Activated T-helper 1 cell treated with anti-CD3 and anti-CD28 coated beads, Interleukin-2, amount 50 U/mL, for 16 hours (primary cell): ENCODE measurements at places on chromosomes 13 and 19.

DNA sequence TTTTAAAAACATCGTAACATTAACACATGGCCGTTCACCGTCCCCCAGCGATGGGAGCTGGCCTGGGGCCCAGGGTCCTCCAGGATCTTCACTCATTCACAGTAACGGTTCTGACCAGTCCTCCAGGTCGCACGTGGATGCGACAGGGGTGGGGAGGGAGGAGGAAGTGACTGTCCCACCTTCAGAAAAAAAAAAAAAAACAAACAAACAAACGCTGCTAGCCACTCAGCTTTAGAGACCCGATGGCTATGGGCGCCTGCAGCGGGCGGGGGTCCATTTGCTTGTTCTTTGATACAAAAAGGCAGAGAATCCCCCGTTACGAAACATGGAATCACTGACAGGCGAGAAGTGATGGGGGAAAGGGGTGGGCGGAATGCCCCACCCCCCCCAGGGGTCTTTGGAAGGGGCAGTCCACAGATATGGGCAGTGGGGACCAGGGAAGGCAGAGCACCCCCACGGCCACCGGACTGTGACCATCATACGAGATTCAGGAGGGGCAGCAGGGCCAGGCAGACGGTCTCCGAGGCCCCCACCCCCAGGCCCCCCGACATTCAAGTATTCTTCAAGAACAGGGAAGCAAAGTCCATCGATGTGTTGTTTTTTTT, 13.3 kb downstream of the MKNK2 start:
- no peak for DNase-seq

DNA sequence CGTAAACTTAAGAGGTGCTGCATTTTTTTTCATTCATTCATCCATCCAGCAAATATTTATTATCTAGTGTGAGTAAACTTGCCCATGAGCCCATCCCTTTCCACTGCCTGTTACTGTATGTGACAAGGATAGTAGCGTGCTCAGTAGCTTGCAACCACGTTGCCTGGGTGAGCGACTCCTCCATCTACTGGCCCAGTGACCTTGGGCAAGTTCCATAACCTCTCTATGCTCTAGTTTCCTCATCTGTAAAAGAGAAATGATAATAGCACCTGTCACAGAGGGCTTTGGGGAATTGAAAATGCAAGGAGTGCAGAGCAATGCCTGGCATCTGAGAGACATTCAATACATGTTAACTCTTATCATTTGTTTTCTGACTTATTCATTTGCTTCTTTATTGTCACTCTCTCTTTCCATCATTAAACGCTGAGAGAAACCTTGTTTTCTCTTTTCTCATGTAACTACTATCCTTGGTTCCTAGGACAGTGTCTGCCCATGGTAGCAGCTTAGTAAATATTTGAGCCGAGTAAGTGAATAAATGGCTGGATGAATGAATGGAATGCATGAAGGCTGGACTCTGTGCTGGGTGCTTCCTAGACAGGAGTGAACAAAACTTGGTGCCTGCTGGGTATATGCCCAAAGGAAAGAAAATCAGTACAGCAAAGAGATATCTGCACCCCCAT, 19.9 kb downstream of the LRCH1 start:
- no peak for DNase-seq

GRCh38 chr13:80251403-80251802, 89.5 kb downstream of the SPRY2 start:
- DNase-seq, result no peak

GRCh38 chr19:47210689-47211316, 20.2 kb downstream of the BBC3 start:
- DNase-seq, result peak; percentile 58

GRCh38 chr13:81194362-81194761, 853.4 kb upstream of the SPRY2 start:
- DNase-seq, result no peak

DNA sequence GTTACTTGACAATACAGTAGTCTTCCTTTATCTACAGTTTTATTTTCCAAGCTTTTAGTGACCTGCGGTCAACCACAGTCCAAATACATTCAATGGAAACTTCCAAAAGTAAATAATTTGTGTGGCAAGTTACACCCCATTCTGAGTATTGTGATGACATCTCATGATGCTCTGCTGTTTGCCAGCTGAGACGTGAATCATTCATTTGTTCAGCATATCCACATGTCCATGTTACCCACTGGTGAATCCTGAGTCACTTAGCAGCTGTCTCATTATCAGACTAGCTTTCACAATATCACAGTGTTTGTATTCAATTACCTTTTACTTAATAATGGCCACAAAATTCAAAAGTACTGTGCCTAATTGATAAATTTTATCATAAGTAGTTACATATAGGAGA, 179.8 kb downstream of the PRR20E start:
- DNase-seq, result no peak

DNA sequence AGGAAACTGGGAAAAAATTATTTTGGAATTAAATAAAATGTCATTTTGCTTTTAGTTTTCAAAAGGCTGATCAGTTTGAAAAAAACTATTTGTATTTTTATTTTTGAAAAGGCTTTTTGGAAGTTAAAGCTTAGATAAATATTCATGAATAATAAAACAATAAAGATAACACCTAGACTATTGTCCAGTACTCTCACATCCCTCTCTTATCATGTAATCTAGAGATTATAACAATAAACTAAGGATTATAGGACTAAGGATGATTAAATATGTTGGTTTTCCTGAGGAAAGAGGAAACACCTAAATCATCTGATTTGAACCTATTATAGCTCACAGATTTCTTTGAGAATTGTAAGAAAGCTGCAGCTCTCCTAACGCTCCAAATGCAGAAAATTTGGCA, 81.4 kb upstream of the AKAP11 start:
- no peak for DNase-seq

DNA sequence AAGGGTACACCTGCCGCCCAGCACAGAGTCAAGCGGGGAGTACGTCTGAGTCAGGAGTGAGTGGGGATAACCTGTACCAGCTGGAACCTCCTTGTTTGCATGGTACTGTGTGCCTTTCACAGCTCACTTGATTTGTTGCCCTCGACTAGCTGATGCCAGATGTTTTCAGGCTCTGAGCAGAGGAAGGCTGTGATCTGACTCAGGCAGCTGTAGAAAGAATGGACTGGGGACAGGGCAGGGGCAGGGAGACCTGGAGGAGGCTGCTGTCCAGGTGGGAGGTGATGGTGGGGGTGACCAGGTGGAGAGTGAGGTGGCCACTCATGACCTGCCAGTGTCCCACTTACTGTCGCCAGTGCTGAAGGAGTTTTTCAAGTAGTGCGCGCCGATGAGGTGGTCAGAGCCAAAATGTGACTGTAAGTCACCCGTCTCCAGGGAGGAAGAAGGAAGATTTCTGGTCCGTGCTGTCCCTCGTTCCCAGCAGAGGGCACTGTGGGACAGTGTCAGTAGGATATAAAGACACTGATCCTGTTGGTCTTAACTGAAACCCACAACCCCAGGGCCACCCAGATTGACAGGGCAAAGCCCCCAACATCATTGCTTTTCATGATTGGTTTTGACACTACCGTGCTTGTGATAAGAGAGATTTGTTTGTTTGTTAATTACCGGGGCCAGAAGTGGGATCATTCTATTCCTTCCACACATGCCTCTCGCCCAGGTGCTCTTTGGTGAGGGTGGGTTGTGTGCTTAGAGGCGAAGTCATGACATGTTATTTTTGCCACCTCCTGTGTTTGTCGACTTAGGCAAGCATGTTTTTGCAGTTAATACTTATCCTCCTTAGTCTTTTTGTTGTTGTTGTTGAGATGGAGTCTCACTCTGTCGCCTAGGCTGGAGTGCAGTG, 128.4 kb downstream of the DPF1 start:
- DNase-seq, result peak; percentile 23

- DNase-seq, result no peak
Observed at GRCh38 chr19:4548238-4548584, 8.4 kb upstream of the LRG1 start.

DNA sequence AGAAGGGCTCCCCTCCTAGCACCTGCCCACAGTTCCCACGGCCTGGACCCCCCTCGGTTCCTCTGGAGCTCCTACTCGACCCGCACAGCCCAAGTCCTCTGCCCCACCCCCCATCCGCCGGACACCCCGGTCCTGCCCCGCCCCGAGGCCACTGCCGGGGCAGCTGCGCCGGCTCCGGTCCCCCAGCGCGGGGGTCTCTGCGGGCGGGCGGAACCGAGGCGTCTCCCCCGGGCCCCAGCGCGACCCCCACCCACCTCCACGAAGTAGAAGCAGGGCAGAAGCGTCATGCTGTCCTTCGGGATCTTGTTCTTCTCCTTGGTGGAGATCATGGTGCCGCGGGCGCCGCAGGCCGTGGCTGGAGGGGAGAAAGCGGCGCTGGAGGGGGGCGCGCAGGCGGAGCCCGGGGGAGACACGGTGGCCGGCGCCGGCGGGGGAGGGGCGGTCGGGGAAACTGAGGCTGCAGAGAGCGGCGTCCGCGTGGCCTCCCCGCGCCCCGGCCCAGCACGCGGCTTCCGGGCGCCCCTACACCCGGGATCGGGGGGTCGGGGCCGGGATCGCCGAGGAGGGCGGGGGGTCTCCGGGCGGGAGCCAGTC, 427 bp downstream of the PLPPR3 start:
- DNase-seq, result no peak

GRCh38 chr19:42850981-42851717, 28.4 kb downstream of the PSG1 start:
- DNase-seq, result no peak

GRCh38 chr19:30063650-30064347, 121.8 kb downstream of the URI1 start:
- DNase-seq, result no peak

DNA sequence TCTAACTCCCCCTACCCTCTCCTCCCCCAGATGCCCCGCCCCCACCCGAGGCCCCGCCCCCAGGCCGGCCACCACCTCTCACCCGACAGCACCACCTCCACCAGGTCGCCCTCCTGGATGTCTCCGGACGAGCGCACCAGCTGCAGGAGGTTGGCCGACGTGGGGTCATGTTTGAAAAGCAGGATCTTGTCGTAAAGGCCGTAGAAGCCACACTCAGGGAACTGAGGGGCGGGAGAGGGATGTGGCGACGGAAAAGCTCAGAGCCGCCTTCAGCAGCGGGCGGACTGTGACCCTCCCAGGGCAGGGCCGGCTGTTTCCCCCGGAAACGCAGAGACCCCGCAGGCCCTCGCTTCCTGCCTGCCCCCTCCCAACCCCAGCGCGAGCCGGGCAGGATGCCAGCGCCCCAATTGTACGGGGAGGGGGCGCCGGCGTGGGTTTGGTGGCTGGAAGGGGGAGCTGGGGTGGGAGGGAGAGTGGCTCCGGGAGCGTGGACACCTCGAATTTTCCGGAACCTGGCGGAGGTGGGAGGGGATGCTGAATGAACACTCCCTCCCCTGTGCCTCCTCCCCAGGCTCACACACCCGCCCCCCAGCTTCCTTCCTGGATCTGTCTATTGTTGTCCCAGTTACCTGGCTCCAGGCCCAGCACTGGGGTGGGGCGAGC, 3.0 kb downstream of the PRKD2 start:
- DNase-seq, result peak; percentile 65

GRCh38 chr19:38340927-38341326, 5.3 kb downstream of the CATSPERG start:
- DNase-seq, result no peak

GRCh38 chr13:46176756-46177155, 5.2 kb downstream of the LCP1 start:
- DNase-seq, result no peak

- no peak for DNase-seq
Observed at GRCh38 chr19:44552324-44552723, 22.8 kb upstream of the CEACAM20 start.

DNA sequence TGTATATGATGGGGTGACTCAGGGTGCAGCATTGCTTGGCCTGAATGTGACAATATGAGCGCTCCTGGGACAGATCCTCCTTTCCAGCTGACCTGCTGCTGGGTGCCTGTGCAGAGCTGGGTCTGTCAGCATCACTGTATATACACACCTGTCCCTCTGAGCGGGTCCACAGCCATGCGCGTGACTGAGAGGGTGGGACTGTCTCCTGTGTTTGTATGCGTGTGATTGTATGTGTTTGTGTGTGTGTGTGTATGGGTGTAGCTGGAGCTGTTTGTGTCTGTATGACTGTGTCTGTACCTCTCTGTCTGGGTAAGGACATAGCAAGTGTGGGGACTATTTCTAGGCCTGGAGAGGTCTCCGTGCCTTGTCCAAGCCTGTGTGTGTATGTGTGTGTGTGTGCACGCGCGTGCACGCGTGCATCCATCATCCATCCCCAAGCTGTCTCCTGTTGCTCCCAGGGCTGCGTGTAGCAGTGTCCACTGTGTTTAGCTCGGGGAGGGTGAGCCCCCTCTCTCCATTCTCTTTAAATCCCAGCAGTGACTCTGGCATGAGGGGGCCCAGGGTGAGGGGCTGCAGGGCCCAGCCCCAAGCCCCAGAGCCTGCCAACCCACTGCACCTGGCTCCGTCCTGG, 8.3 kb downstream of the IGLON5 start:
- no peak for DNase-seq

DNA sequence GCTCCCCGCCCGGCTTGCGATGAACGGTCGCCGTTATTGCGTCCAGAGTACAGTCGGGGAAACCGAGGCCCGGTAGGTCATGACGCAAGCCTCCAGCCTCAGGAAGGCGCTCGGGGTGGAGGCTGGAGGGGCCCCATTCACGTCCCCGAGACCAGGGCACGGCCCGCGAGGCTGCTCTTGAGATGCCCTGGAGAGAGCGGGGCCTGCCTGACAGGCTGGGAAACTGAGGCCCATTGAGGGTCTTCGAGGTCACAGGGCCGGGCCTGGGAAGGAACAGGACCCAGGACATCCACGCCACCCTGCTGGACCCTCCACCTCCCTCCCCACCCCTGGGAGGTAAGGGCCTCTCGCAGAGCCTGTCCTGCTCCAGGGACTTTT, 367 bp downstream of the NDUFS7 start:
- DNase-seq, result no peak

DNA sequence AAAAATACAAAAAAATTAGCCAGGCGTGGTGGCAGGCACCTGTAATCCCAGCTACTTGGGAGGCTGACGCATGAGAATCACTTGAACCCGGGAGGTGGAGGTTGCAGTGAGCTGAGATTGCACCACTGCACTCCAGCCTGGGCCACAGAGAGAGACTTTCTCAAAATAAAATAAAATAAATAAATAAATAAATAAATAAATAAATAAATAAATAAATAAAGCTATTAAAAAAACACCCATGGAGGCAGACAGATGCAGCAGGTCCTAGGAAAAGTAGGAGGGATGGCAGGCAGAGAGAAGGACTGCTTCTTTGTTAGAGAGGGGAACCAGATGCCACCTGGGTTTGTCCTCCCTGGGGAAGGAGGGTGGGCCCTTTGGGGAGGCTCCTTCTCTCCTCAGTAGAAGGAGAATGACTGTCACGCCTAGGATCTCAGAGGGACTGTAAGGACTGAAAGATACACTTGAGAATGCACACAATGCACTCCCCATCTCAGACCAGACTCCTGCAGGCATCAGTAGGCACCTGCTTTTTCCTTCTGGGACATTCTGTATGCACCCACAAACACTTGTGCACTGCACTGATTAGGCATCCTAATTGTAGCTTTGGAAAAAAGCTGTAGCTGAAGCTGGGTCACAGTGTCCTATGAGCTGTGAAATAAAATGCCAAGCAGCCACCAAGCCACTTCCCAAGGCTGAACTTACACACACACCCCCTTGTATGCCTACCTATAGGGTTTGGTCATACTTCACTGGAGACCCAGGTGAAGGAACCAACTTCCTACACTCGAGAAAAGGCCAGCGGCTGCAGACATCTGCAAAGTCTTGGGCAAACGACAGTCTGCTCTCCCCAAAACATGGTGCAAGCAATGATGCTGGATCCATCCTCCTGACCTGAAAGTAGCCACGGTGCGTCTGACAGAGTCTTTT, 18.9 kb upstream of the SLC35E1 start:
- no peak for DNase-seq
